ENCODE measurements at places on chromosomes 3 and 15. TPM values are rescaled to one million over a fixed set of nuclear protein-coding genes. Genes with fewer than 3 reads are reported as not detected.

SLC38A3 gene
- total RNA-seq = not detected

ACTC1 gene
- total RNA-seq = not detected

CHRM5 gene
- total RNA-seq = not detected

CHCHD4 gene
- 15.6 TPM for total RNA-seq

FBXO40 gene
- not detected for total RNA-seq

CCDC174 gene
- total RNA-seq = 33.9 TPM

RTP3 gene
- not detected for total RNA-seq

TGM4 gene
- total RNA-seq = not detected

Data from activated T-cell treated with anti-CD3 and anti-CD28 coated beads, Interleukin-2, amount 50 U/mL, for 72 hours (primary cell).